ENCODE measurements at places on chromosomes 2 and 18.

DNA sequence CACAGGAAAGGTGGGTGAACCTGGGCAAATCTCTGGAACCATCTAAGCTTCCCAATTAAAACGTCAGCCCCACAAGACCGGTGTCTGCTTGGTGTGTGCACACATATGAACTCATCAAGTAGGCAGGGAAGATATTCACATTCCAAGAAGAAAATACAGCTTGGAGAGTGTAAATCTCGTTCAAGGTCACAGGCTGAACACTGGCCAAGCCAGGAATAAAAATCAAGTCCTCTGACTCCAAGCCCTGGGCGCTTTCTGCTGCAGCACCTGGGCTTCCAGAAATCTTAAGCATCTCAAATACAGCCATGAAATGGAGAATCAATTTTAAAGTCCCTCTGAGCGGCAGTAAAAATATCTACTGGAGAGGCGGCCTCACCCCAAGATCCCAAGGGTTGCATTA, 150.9 kb downstream of the TWIST2 start:
- no peak for DNase-seq

DNA sequence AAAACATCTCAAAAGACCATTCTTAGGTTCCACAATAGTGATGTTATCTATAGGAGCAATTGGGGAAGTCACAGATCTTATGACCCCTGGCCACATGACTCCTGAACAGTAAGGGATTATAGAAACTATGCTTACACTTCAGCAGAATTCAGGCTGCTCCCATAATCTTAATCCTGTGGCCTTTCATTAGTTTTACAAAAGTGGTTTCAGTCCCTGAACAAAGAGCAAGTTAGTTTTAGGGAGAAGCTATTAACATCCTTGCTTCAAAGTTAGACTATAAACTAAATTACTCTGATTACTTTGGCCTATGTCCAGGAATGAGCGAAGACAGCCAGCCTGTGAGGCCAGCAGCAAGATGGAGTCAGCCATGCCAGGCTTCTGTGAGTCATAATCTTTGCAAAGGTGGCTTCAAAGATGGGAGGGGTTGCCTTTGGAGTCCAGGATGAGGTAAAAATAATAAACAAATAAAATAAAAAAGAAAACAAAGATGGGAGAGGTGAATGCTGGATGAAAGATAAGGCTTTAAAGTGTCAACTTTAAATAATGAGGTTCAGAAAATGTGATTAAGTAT, 168.7 kb upstream of the NDUFV2 start:
- DNase-seq, result no peak

DNA sequence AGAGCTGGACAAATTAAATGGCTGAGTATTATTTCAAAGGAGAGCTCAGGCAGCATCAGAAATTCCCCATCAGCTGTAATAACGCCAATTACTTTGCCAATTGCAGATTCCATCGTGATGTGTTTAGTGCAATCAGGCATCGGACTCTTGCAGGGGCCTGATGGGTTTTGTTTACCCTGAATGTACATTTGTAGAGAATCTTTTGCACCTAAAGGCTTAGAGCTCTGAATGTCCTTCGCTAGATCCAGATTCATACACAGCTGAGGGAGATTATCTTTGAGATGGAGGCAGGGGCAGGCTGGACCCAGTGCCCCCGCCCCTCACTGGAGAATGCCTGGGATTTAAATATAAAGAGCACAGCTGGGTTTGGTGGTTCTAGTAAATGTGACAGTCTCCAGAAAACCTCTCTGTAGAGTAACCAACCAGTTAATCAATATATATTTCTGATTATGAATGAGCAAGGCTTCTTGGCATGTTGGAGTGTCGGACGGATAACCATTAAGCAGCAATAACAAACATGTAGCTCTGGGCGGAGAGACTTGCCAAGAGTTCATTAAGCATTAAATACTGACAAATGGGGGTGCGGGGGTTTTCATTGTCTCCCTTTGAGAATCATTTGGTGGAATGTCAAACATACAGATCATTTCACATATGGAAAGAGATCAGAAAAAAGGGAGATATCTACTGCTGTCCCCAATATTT, 200.9 kb downstream of the SETBP1 start:
- DNase-seq, result no peak

GRCh38 chr2:152796941-152797340, 78.5 kb downstream of the ARL6IP6 start:
- no peak for DNase-seq

DNA sequence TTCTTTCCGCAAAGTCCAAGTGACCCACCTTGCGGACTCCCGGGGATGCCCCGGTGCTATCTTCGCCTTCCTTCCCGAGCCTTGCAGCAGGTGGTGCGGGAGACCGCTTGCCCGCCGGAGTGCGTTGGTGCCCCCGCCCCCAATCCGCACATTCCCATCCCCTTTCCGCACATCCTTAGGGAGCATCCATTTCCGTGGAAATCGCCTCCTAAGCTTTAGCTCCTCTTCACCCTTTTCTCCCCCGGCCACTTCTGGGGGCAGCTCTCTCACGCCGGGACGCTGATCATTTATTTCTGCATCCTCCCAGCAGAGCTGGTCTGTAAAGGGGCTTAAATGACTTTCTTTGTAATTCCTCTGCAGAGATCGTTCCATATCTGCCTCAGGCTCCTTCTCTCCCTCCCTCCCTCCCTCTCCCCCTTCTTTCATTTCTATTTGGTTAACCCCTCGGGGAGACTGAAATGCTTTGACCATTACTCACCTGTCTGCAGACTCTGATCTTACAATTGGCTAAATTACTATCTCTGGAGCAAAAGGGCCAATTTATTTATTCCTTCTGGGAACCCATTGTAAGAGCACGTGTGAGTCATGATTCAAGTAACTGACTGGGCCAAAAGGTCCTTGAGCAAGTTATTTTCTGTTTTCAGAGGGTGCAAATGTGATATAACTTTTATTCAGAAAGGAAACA, 1.3 kb upstream of the LYPD1 start:
- peak; percentile 79 for DNase-seq

GRCh38 chr2:233400341-233400740, 46.0 kb downstream of the DGKD start:
- DNase-seq, result no peak

GRCh38 chr2:190641469-190641868, 7.4 kb upstream of the NAB1 start:
- no peak for DNase-seq

DNA sequence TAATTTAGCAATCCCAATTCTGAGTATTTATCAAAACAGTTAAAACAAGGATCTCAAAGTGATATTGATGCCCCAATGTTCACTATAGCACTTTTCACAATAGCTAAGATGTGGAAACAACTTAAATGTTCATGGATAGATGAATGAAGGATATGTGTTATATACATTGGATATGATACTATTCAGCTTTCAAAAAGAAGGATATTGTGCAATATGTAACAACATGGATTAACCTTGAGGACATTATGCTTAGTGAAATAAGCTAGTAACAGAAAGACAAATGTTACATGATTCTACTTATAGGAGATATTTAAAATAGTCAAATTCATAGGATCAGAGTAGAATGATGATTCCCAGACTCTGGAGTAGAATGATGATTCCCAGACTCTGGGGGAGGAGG, 78.0 kb downstream of the INSIG2 start:
- DNase-seq, result no peak

- peak; percentile 36 for DNase-seq
Measured at GRCh38 chr2:70785137-70785911, 5.1 kb downstream of the FIGLA start.

DNA sequence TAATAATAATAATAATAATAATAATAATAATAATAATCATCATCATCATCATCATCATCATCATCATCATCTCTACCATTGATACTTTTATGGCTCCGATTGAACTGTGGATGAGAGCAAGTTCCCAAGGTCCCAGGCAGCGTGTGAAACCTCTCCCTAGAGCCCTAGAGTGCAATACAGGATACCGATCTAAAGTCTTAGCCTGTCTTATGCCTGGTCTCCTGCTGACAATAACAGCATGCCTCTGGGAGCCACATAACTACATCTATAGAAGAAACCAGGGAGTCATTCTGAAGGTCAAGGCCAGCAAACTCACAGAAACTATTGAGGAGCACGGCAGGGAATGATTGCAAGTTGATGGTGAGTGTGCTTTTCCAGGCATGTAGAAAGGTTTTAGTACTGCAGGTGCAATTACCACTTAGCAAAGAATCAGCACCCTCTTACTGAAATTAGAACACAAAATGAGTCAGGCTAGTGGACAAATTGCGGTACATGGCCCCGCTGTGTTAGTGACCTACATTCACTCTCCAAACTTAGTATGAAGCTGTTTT, 457.2 kb upstream of the CDH20 start:
- no peak for DNase-seq

Data from fibroblast of skin of scalp (primary cell).